ENCODE measurements at places on chromosomes 2 and 18.

DNA sequence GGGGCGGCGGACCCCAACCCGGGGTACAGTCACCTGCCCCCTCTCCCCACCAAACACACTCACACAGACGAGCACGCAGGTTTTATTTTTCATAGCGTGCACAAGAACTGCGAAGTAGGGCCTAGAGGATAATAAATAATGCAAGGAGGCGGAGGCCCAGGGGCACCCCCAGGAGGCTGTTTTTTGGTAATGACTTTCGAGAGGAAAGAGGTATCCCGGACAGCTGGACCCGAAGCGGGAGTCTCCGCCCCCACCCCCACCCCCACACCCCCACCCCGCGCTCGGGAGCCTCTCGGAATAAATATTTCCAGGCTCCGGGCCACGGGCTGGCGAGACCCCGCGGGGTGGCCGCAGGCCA lies 3.4 kb downstream of the CYP26B1 start:
- DNase-seq, result no peak

DNA sequence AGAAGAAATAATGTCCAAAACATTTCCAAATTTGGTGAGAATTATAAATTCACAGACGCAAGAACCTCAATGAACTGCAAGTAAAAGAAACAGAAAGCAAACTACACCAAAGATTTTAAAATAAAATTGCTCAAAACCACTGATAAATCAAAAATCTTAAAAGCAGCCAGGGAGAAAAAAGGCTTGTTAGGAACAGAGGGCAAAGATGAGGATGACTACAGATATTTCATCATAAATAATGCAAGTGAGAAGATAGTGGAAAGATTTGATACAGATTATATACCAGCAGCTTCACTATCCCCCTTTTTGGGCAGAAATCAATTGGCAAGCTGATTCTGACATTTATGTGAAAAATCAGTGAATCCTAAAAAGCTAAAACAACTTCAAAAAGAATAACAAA lies 10.3 kb upstream of the ASXL3 start:
- no peak for DNase-seq

DNA sequence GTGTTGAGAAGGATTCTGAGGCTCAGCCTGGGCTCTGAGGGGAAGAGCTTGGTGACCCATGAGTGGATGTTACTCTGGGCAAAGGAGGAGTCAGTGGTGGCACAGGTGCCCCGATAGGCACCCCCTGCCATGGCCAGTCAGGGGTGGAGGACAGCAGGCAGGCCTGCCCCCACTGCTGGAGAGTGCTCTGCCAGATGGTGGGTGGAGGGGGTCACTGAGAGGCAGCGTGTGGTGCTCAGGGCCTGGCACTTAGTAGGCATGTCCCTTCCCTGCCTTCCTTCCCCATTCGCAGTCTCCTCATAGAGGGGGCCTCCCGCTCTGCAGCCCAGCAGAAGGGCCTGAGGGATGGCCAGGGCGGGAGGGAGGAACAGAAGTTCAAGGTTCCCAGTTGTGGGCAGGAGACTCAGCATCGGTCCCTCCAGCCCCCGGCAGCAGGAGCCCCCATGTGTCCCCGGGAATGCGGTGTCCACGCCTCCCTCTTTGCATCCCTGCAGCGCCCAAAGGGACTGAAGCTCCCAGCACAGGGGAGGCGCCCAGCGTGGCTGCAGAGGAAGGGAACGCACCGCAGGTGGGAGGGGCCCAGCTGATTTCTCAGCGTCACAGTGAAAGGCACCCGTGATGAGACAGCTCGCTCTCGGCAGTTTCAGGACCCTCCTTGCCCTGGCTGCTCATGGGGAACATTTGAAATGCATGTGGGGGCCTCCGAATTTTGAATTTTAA lies 5.7 kb upstream of the SNED1 start:
- no peak for DNase-seq

- peak; percentile 63 for DNase-seq
Measured at GRCh38 chr2:69159986-69160385, 147.0 kb downstream of the ANTXR1 start.

DNA sequence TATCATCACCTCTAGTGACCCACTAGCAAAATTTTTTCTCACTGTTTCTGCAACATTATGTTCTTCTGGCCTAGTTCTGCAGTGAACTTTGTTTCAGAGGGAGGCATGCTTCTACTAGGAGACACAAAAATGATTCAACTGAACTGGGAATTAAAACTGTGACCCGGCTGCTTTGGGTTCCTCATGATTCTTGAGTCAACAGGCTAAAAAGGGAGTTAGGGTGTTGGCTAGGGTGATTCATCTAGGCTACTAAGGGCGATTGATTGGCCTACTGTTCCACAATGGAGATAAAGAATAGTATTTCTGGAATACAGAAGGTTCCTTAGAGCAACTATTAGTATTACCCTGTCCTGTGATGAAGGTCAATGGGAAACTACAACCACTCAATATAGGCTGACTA lies 179.5 kb downstream of the PPP1R1C start:
- no peak for DNase-seq

- DNase-seq, result no peak
Measured at GRCh38 chr2:164621764-164622105, 453 bp upstream of the GRB14 start.

DNA sequence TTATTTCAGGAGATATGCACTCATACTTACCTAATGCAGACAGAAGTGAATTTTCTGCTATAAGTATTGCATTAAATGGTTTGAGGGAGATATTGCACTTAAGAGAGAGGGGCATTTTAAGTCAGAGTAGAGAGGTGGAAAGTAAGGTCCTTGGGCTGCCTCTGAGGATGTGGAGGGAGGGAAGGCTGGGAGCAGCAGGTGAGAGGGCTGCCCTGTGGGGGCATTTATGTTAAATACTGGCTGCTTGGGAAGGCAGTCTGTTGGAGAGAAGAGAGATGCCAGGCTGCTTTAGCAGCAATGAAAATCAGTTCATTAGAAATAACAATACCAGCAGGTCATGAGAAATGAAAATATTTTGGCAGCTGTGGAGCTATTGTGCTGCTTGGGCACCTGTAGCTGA lies 576.2 kb upstream of the HS6ST1 start:
- DNase-seq, result no peak

GRCh38 chr18:33097126-33097525 lies 324.3 kb upstream of the KLHL14 start:
- DNase-seq, result no peak

DNA sequence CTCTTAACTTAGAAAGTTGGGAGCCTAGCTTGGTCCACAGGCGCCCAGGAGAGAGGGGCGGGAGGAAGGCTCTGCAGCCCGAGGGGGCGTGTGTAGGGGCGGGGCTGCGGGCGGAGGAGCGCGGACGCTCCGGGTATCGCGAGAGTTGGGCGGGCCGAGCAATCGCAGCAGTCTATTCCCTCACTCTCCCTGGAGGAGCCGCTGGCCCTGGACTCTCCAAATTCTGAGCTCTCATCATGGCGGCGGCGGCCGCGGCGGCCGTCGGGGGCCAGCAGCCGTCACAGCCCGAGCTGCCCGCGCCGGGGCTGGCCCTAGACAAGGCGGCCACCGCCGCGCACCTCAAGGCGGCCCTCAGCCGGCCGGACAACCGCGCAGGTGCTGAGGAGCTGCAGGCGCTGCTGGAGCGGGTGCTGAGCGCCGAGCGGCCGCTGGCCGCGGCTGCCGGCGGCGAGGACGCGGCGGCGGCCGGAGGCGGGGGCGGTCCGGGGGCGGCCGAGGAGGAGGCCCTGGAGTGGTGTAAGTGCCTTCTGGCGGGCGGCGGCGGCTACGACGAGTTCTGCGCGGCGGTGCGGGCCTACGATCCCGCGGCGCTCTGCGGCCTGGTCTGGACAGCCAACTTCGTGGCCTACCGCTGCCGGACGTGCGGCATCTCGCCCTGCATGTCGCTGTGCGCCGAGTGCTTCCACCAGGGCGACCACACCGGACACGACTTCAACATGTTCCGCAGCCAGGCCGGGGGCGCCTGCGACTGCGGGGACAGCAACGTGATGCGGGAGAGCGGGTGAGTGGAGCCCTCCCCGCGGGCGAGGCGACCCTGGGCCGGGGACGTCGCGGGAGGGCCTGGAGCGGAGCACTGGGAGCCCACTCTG lies at the start of gene UBR3:
TSS of gene UBR3 (plus strand) at position 183 of the 869 bp plus-strand sequence. CDS start at position 237, 54 bp downstream.
- peak; percentile 78 for DNase-seq

GRCh38 chr2:59182249-59182648 lies 941.1 kb upstream of the FANCL start:
- DNase-seq, result peak; percentile 32

- DNase-seq, result no peak
Measured at GRCh38 chr18:49988733-49989132, 175.4 kb upstream of the ACAA2 start.

GRCh38 chr2:238059505-238059904 lies 1.3 kb upstream of the SCLY start:
- DNase-seq, result no peak

GRCh38 chr18:6022845-6023244 lies 127.5 kb upstream of the TMEM200C start:
- no peak for DNase-seq

DNA sequence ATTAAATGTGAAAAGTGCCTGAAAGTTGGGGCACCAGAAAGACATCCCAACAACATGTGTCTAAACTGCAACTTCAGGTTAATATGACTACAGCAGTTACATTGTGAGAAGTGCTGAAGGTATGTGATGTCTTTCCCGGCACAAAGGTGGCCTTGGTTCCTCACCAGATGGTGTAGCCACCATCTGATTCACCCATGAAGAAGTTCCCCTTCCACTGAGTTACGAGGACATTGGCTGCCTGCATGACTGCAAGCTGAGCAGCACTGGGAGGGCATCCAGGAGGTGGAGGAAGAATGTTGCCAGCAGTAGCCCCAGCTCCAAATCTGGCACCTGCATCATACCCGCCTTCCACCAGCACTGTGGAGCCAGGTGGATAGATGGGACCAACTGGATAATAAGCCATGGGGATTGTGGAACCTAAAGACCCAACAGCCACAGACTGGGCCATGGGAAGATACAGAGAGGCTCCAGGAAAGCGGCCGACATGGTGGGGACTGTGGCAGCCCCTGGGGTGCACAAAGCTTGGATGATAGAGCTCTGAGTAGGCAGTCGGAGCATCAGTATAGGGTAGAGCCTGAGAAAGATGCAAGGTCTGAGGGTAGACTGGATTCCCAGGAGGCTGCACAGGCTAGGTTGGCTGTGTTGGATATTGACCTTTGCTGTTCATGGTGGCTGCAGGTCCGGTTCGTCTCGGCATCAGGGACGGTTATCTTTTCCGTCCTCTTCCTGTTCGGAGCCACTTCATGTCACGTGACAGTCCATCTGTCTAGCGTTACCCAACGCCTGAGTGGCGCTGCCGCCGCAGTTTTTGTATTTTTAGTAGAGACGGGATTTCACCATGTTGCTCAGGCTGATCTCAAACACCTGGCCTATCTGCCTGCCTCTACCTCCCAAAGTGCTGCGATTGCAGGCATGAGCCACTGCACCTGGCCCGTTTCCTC lies 36.9 kb downstream of the SUMO1 start:
- no peak for DNase-seq

DNA sequence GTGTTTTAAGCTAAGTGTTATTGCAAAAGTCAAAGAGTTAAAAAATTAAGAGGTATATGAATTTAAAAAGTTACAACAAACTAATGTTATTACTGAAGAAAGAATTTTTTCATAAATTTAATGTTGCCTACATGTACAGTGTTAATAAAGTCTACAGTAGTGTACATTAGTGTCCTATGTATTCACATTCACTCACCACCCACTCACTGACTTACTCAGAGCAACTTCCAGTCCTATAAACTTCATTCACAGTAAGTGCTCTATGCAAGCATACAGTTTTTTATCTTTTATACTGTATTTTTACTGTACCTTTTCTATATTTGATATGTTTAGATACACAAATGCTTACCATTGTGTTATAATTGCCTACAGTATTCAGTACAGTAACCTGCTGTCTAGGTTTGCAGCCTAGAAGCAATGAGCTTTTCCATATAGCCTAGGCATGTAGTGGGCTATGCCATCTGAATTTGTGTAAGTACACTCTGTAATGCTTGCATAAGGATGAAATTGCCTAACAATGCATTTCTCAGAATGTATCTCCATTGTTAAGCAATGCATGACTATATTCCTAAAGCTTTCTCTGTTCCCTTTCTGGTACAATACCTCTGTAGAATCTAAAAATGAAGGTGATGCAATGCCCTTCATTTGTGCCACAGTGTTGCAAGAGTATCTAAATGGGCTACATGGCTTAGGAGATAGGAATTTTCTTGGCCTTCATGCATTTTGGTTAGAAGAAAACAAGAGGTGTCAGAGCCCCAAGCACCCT lies 370.8 kb upstream of the NT5C1B start:
- no peak for DNase-seq

DNA sequence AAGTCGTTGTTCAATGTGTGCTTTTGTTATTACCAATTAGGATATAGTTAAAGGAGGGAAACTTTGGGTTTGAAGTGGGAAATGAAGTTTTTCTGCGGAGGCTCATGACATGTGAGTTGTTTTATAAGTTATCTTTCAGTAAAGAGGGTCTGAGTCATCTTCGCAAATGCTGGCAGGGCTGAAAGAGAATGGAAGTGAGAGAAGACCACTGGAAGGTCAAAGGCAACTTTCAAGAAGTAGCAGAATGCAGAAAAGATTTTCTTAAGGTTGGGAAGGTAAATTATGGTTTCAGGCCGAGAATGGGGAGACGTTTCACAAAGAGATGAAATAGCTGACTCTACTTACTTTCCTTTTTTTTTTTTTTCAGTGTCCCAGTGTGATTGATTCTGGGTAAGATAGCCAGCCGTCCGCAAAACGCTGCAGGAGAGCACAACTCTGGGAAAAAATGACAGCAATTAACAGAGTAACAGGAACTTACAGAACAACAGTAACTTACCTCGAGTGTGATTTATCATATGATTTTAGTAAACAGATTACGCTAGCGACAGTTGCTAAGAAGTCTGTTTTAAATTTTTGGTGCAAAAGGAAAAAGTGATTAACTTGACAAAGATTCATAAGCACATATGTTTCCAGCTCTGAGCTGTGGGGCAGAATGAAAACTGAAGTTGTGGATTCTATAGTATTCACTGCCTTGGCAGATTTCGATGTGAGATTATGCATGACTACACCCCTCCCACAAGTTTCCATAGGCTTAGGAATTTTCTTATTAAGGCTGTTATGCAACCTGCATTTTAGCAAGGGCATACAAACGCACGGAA lies 46.8 kb upstream of the ACTR3 start:
- DNase-seq, result no peak

DNA sequence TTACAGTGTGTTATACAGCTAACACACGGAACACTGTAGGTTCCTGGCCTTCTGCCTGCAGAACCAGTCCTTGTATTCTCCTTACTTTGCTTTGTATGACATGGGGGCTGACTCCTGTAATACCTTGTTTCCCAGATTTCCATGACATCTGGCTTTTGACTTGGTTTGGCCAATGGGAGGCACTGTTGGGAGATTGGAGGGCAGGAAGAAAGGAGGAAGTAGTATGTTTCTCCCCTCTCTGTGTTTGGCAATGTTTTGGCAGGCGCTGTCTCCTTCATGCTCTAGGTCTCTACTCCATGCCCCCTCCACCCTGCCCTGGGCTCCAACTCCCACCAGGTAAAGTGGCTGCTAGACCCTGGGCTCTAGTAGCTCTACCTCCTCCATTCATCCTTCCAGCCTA lies 331.1 kb upstream of the SLC14A2 start:
- DNase-seq, result no peak

- DNase-seq, result no peak
Measured at GRCh38 chr2:189402932-189403331, 38.3 kb upstream of the WDR75 start.

- DNase-seq, result no peak
Measured at GRCh38 chr2:179412112-179412511, 147.5 kb upstream of the SESTD1 start.

- no peak for DNase-seq
Measured at GRCh38 chr2:98759827-98760625, 29.1 kb upstream of the MGAT4A start.
